Pons (tissue), 1 donor: ENCODE measurements at places on chromosomes 16 and 17.

DNA sequence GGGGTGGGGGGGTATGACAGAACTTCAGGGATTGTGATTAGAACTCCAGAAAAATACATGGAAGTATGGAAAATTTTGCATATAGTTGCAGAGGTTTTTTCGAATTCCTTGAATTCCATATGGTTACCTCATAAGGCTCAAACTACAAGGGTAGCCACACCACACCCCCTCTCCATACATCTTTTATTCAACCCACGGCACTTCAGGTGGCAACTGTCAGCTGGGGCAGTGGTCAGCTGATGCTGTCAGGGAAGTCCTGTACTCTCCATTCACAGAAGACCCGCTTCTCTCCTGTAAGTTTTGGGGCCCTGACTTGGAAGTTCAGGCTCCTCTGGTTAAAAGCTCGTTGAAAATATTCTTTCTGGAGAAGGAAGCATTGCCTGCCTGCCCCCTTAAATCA lies 57.5 kb upstream of the CLEC19A start:
- DNase-seq, result no peak

DNA sequence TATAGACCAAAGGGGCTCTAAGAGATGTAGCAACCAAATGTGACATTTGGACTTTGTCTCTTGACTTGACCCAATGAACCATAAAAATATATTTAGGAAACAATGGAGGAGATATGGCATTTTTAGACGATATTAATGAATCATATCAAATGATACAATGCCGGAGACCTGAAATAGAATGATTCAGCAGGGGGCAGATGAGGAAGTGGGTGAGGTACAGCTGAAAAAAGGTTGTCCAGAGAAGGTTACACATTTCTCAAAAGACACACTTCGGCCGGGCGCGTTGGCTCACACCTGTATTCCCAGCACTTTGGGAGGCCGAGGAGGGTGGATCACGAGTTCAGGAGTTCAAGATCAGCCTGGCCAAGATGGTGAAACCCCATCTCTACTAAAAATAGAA lies 16.5 kb upstream of the SNN start:
- no peak for DNase-seq

GRCh38 chr17:2571523-2572303 lies 21.7 kb upstream of the PAFAH1B1 start:
- no peak for DNase-seq

- no peak for DNase-seq
Observed at GRCh38 chr16:54577651-54578128, 291.1 kb upstream of the IRX3 start.

DNA sequence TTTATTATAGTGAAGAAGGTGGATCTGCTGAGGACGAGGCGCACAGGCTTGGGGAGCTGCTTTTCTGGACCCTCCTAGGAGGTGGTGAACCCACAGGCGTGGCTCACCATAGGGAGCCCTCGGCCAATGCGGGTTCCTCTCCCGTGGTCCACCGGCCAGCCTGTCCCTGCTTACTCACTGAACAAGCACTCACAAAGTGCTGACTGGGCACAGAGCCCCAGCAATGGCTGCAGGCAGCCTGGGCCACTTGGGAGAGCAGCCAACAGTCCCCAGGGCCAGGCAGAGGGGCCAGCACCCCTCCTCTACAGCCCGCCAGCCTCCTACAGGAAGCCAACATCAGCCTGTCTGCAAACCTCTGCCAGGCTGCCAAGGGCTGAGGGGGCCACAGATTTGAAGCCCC lies 19.1 kb upstream of the NCBP3 start:
- no peak for DNase-seq

DNA sequence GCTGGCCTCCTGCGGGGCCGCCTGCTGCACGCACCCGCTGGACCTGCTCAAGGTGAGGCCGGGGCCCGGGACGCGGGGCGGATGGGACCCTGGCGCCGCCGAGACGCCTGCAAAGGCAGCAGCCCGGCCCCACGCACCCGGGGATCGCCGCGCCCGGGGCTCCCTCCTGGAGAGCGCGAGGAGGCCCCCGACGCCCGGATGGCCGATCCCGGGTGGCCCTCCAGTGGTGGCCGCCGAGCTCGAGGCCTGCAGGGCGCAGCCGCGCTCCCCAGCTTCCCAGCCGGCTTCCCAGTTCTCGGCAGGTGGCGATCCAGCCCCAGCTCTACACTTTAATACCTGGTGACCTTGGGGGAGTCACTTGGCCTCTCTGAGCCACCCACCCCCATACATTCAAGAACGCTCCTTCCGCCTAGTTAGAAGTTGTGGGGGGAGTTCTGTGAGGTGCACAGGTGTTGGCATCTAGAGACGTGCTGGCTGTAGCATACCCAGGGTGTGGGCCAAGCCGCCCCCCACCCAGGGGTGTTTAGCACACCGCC lies 452 bp downstream of the SLC25A10 start:
- DNase-seq, result no peak
